Adrenal gland (tissue), 19 donors: ENCODE measurements at places on chromosomes 3 and 15. TPM values are rescaled to one million over a fixed set of nuclear protein-coding genes. Genes with fewer than 3 reads are reported as not detected.

STAC gene
- total RNA-seq = 10.1 TPM

ZIC4 gene
- not detected for total RNA-seq

REC114 gene
- not detected for total RNA-seq

PRSS50 gene
- 0.30 TPM for total RNA-seq

ESYT3 gene
- 0.30 TPM for total RNA-seq

AHSG gene
- not detected for total RNA-seq

PAQR5 gene
- 52.2 TPM for total RNA-seq

CX3CR1 gene
- total RNA-seq = 0.83 TPM

DNA sequence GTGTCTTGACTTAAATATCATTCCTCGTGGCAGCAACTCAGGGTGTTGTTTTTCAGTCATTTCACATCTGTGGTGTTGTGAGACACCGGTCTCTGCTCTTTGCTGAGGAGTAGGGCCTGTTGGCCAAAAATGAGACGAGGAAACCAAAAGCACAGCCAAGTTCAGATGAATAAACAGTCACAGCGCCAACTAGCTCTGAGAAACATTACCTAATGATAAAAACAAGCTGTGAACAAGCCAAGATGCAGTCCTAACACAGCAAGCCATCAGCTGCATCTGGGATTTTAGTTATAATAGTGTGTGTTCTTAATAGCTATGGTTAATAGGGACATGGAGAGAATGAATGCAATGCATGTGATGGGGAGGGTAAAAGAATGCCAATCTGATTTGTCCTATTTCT is 843.4 kb upstream of the DPPA4 start:
- no peak for DNase-seq

GRCh38 chr3:163915280-163915679 is 1163.0 kb downstream of the SI start:
- DNase-seq = no peak

DNA sequence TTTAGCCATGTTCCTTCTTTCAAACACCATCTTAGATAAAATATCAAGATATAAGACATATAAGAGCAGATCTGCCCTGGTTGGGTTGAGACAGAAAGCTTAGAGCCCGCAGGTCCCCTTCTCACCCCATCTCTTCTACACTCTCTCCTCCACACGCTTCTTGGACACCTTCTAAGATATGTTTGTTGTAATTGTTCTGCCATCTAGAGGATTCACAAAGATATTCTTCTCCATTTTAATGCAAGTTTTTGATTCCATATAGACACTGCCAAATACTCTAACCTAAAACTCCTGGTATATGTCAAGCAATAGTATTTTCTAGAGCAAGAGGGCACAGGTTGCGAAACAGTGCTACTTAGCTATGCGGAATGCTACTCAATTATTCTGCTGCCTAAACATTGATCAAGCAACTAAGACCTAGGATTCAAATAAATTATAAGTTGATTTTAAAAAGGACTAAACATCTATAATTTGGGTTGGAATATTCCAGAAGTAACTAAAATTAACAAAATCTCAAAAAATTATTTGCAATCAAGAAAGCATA is 6.8 kb downstream of the CHRM5 start:
- no peak for DNase-seq

DNA sequence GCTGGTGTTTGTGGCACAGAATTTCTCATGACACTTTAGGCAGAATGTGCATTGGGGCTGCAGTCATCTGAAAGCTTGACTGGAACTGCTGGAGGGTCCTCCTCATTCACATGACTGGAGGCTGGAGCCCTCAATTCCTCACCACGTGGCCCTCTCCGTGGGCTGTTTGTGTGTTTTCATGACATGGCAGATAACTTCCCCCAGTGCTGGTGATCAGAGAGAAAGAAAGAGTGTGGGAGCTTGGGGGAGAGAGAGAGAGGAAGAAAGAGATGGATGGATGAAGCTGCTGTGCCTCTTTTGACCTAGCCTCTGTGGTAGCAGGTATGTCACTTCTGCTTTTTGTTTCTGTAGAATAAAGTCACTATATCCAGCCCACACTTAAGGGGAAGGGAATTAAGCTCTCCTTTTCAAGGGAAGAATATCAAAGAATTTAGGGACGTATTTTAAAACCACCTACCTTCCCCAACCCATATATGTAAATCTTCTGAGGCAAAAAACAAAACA is 169.6 kb upstream of the IL12A start:
- no peak for DNase-seq

DNA sequence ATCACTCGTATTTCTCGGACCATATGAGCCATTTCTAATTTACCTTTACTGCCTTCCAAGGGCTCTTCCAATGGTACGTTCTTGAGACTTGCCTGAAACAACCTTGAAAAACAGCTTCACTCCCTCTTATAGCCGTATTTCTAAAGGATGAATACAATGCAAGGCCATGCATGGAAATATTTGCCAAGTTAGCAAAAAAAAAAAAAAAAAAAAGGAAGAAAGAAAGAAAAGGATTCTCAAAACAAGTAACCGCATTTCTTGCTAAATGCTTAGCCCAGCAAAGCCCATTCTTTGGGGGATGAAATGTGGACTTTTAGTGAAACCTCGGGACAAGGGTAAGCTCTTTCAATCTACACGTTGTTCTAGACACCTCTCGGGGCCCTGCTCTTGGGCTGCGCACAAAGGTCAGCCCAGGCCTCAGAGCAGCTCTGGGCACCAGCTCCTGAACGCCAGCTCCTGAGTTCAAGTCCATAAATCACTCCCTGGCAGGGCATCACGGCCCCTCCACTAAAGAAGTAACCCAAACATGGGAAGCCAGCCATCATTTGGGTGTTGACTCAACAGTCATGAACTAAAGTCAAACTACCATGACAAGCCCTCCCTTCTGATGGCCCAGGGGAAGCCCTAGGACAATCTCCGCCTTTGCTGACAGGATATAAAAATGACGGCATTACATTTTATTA is 132.7 kb downstream of the ADAMTS17 start:
- peak; percentile 64 for DNase-seq

DNA sequence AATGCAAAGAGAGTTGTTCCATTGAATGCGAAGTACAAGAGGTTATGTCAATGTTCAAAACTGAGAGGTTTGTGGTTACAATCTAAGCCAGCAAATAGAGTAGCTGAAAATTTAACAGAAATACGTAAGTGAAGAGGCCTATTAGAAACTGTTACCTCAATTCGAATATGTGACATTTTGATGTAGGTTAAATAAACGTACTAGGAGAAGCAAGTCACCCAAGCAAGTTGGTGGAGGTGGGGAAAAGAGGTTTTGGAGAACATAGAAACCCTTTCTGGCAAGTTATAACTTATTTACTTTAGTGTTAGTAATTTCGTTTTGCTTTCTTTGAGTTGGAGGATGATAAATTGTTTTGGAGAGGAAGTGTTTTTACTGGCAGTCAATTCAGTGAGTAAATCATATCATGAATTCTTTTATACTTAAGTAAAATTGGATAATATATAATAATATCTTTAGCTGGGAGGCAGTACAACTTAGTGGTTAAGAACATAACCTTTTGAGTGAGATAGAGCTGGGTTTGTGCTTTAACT is 91.2 kb upstream of the NAALADL2 start:
- no peak for DNase-seq

- no peak for DNase-seq
Measured at GRCh38 chr3:184368116-184368515, 6.6 kb downstream of the POLR2H start.

GRCh38 chr3:160012108-160012507 is 23.5 kb downstream of the IL12A start:
- no peak for DNase-seq

DNA sequence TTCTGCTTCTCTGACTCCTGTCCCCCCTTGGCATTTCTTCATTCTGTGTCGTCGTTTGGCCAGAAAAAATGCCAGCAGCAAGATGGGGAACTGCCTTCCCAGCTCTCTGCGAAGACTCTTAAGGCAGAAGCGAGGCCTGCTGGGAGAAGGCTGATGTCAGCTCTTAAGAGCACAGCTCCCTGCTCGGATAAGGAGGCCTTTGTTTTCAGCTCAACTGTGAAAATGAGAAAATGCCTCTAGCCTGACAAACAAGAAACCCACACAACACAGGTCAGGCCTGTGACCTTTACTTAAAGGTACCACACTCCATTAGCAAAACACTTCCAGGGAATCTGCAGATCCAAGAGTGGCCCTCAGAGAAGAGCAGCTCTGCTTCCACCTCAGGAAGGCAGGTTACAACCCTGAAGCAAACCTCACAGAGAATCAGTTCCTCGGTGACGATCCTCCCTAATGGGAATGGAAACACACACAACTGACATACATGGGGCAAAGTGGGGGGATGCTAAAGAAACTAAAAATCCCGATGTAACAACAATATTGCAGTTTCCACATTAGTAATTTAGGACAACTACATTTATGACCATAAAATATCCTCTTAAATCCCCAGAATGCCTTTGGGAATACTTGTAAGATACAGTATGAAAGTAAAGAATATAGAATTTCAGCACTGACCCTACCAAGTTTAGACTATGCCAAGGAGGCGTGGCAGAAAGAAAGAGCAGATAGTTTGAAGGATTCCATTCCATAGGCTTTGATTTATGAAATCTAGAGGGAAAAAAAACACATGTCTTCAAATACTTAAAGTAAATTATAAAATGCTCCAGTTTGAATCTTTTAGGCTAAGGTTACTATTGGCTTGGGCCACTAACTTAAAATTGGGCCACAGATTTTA is 52.1 kb downstream of the VGLL4 start:
- DNase-seq = peak; percentile 54

DNA sequence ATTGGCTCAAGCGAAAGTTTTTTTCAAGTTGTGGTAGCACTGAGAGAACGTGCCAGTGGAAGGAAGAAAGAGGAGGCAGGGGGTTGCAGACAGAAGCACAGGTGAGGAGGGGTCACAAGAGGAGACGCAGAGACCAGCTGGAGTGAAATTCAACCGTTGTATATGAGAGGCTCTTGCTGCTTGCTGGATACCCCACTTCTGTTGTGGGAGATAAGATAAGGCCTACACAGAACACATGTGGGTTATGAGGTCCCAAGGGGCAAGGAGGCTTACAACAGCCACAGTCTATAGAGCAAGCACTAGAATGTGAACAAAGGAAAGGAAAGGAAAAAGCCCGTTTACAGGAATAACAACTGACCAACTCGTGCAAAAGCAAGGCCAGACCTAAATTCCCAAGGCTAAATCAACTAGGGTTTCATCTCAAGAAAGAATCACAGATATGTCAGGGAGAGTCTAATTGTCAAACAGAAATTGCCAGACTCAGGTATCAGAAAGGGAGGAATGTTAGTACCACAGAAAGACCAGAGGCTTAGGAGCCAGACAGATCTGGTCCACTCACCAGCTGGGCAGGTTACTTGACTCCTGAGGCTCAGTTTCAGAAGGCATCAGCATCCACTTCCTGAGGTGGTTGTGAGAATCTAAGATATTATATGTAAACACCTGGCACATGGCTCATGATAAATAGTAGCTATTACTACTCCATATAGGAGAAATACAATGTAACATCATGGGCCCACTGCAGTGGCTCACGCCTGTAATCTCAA is 60.9 kb downstream of the MSL2 start:
- DNase-seq = no peak

- no peak for DNase-seq
Measured at GRCh38 chr3:73389117-73389813, 235.5 kb downstream of the PDZRN3 start.

- no peak for DNase-seq
Measured at GRCh38 chr3:117790235-117790987, 1080.8 kb downstream of the TUSC7 start.

- DNase-seq = peak; percentile 60
Measured at GRCh38 chr3:136819731-136820679, 1.1 kb downstream of the SLC35G2 start.

DNA sequence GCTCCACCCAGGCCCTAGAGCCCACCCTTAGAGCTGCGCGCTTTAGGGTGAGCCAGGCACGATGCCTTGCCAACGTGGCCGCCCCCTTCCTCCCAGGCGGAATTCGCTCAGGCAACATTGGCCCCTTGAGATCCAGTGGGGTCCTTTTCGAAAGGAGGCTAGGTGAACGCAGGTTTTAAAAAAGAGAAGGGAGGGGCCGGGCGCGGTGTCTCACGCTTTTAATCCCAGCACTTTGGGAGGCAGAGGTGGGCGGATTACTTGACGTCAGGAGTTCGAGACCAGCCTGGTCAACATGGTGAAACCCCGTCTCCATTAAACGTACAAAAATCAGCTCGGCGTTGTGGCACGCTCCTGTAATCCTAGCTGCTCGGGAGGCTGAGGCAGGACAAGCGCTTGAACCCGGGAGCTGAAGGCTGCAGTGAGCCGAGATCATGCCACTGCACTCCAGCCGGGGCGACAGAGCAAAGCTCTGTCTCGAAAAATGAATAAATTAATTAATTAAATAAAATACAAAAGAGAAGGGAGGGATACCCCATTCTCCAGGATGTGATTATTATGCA is 984 bp upstream of the RPP25 start:
- peak; percentile 65 for DNase-seq

GRCh38 chr3:63936925-63937324 is 24.7 kb upstream of the SCAANT1 start:
- DNase-seq = no peak

DNA sequence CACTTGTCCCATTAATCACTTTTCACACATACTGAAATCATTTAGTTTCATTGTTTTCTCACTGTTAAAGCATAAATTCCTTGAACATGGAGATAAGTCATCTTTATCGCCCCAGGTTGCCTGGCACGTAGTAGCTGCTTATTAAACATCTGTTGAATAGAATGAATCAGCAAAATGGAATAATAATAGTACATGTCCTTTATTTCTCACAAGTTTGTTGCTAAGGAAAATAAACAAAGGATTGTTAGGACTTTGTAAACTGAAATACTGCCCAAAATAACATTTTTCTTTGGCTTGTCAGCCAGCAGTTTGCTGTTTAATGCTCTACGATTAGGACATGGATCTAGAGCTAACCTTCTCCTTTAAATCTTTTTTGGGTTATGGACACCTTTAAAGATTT is 17.9 kb downstream of the SLC35A5 start:
- DNase-seq = no peak

DNA sequence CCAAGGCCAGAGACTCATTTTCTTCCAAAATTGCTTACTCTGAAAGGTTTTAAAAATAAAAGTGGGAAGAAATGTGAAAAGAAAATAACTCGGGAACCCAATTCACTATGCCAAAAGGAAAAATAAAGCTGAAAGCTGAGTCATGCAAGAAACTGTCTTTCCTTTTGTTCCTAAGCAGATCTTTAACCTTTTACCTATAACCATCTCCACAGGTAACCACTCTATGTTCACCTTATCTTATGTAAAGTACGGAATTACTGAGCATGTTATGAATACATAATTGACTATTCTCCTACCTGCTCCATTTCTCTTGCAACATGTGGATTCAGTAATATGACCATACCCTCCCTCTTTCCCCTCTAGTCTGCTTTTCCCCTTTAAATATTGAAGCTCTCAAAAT is 62.0 kb downstream of the MINDY4B start:
- no peak for DNase-seq

GRCh38 chr15:56038707-56039106 is 45.3 kb upstream of the NEDD4 start:
- DNase-seq = no peak

- no peak for DNase-seq
Measured at GRCh38 chr15:23828786-23829185, 141.7 kb upstream of the NDN start.
